Fibroblast of skin of abdomen (primary cell): ENCODE measurements at places on chromosomes 13 and 19.

- no peak for DNase-seq
These were observed 1.2 kb upstream of the ZFP36 start for GRCh38 chr19:39405261-39405957.

GRCh38 chr13:103283451-103283820, 217.2 kb upstream of the SLC10A2 start:
- DNase-seq: no peak

DNA sequence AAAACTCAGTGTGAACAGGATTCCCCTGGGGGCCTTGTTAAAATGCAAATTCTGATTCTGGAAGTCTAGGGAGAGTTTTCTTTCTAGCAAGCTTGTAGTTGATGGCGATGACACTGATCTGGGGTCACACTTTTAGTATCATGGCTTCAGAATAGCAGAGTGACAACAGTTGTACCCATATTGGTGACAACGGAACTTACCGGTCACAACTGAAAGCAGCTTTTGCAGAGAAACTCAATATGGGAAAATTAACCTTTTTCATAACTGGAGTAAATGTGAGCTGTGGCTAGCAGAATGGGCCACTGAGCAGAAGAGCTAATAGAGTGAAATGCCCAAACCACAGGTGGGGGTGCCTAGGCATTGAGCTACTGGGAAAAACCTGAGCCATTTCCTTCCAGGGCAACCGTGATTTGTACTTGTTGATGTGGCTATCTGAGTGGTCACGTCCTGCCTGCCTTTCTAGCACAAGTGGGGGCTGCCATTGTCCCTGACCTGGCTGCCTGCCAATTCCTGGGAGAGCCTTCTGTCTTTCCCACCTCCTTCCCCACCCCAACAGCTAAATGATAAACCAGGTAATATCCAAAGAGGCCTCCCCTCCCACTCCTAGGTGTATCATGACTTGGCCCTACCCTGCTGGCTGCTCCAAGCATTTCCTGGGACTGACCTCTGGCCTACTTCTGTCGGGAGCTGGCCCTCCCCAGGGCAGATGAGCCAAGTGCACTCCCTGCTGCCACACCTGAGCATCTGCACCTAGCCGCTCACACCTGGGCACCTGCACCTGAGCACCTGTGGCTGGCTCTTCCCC, 1.7 kb upstream of the SLC10A2 start:
- DNase-seq: no peak

DNA sequence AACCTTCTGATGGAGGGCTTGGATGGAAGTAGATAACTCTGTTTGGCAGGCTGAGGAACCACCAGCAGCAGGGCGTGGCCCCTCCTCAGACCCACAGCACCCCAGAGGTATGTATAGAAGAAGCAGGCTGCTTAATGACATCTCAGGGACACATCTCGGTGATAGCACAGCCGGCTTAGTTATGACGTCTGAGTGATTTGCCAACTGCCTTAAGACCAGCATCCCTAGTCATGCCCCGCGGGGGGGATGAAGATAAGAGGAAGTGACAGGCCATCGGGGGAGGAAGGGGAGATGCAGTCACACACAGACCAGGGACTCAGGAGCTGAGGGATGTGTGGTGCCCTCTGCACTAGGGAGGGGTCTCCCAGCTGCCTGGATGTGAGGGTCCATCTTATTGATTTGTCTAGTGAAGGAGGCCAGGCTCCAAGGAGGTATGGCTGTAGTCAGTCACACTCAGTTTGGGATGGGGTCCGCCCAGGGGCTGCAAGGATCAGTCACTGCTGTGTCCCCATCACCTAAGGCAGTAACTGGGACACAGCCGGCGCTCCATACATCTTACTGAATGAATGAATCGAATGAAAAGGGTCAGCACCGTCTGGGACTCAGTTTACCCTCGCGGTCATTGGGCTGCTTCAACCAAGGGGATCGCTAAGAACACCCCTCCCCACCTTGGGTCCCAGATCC, 19.2 kb upstream of the ERCC1 start:
- DNase-seq: peak; percentile 49

GRCh38 chr13:50644081-50644871, 199.2 kb downstream of the DLEU7 start:
- no peak for DNase-seq

DNA sequence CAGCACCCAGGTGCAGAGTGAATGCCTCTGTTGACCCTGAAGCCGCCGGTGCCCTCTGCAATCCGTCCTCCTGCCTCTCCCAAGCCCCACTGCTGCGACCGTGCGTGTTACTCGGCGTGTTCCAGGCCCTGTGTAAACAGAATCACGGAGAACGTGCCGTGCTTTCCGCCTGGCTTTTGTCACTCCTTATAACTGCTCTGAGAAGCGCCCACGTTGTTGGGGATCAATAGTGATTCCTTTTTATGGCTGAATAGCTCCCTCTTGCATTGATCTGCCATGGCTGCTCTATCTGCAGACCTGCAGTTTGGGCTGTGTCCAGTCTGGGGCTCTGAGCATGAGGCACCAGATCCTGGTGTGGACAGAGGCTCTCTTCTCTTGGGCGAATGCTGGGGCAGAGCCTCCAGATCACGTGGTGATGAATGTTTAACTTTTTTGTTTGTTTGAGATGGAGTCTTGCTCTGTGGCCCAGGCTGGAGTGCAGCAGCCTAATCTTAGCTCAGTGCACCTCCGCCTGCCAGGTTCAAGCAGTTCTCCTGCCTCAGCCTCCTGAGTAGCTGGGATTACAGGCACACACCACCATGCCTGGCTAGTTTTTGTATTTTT, 15.8 kb downstream of the ADPRHL1 start:
- DNase-seq: no peak

GRCh38 chr19:9729162-9729561, 39.4 kb downstream of the ZNF846 start:
- DNase-seq: no peak

- DNase-seq: peak; percentile 36
These were observed 4.3 kb downstream of the FAAP24 start for GRCh38 chr19:32976223-32976805.

- no peak for DNase-seq
These were observed 1677.1 kb downstream of the OLFM4 start for GRCh38 chr13:54705738-54706137.

DNA sequence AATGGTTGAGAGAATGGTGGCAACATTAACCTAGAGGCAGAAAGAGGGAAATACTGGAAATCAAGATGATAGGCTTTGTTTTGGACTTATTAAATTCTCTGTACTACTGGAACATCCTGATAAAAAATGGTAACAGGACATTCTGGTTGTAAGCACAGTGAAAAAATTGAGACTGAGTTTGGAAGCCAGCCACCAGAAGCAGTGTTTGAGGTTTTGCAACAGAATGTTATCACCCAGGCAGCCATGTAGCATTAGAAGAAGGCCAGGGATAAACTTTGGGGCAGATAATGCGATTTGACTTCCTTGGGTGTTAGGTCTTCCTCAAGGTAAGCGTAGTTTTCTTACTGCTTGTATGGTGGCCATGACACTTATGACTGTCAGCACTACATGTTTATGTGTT, 307.4 kb downstream of the ATP8A2 start:
- no peak for DNase-seq
